Ascending aorta (tissue), 2 donors: ENCODE measurements at places on chromosomes 2 and 18. TPM values are rescaled to one million over a fixed set of nuclear protein-coding genes. Genes with fewer than 3 reads are reported as not detected.

The EN1 gene
- not detected for total RNA-seq

DNA sequence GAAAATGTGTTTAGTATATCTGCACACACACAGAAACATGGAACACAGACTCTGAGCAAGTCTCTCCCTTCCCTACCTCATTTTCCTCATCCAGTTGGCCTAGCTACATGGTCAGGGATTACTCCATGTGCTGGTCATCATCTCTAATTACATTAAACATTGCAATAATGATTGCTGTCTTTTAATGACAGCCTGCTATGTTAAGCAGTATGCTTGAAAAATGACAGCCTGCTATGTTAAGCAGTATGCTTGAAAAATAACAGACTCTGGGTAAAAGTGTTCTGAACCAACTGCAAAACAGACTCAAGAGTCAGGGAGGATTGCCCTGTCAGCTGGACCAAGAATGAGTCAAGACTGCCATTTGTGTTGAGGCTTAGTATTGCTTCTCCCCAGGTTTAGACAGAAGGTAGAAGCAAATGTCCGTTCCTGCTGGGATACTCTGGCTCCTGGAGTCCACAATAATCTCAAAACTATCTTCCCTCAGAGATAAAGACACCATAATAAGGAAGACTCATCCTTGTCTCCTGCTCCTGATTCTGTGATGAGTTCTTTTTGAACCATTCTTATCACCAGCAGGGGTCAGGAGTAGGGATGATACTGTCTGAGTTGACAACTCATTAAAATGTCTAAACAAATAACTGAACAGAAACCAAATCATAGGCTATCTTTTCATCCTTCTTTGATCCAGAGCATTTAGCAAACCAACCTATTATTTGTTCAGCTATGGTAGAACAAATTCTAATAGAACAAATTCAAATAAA is 57.7 kb downstream of the CCDC93 start:
- no peak overlapping the region for H3K27ac ChIP-seq
- DNase-seq: no peak
- H3K4me1 ChIP-seq: no peaks in the 10 kb centered on the region

GRCh38 chr18:62596145-62597005 is 73.5 kb downstream of the ZCCHC2 start:
- peaks cover 12% of the 10 kb centered on the region for H3K4me1 ChIP-seq
- H3K27me3 ChIP-seq: no peaks in the 10 kb centered on the region
- DNase-seq: no peak
- no peaks in the 10 kb centered on the region for H3K36me3 ChIP-seq

The C2orf78 gene
- total RNA-seq: not detected

GRCh38 chr2:54952978-54953456 is 97.2 kb downstream of the RTN4 start:
- H3K4me1 ChIP-seq: no peaks in the 10 kb centered on the region
- H3K36me3 ChIP-seq: no peaks in the 10 kb centered on the region
- H3K27me3 ChIP-seq: no peaks in the 10 kb centered on the region
- H3K4me3 ChIP-seq: no peak overlapping the region
- DNase-seq: no peak

The KCNS3 gene
- 6.7 TPM for total RNA-seq

GRCh38 chr2:48886919-48887318 is 131.4 kb upstream of the LHCGR start:
- H3K27me3 ChIP-seq: no peaks in the 10 kb centered on the region
- no peak overlapping the region for H3K27ac ChIP-seq
- H3K4me1 ChIP-seq: no peaks in the 10 kb centered on the region
- no peak for DNase-seq
- H3K4me3 ChIP-seq: no peak overlapping the region
- H3K36me3 ChIP-seq: no peaks in the 10 kb centered on the region

DNA sequence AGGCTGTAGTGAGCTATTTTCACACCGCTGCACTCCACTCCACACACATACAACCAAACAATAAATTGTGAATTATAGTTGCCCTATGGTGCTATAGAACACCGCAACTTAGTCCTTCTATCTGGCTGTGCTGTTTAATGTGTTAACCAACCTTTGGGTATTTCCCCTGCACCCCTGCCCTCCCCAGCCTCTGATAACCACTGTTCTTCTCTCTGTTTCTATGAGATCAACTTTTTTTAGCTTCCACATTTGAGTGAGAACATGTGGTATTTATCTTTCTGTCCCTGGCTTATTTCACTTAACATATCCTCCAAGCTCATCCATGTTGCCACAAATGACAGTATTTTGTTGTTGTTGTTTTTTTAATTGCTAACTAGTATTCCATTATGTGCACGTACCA is 32.5 kb downstream of the TET3 start:
- no peak overlapping the region for H3K4me3 ChIP-seq
- H3K27ac ChIP-seq: no peak overlapping the region
- DNase-seq: no peak
- H3K27me3 ChIP-seq: no peaks in the 10 kb centered on the region

GRCh38 chr2:61196671-61197070 is 34.7 kb downstream of the C2orf74 start:
- H3K27ac ChIP-seq: no peak overlapping the region
- peaks cover 7% of the 10 kb centered on the region for H3K4me1 ChIP-seq
- H3K36me3 ChIP-seq: peaks cover 51% of the 10 kb centered on the region
- no peak for DNase-seq
- no peak overlapping the region for H3K4me3 ChIP-seq
- no peaks in the 10 kb centered on the region for H3K27me3 ChIP-seq

DNA sequence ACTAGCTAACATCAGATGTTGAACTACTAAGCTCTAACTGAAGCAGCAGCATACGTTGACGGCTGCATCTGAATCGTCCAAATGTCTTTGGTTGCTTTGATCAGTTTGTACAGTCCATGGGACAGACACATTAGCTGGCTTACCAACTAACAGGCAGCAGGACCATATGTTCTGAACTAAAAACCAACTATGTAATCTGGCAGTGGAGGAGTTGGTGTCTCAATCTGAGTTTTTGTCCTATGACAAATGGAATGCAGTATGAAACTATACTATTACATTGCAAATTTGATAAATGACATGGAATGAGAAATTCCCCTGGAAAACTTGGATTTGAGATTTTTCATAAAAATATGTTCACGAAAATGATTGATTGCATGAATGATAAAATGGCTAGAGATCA is 79.5 kb downstream of the EPHA4 start:
- no peaks in the 10 kb centered on the region for H3K36me3 ChIP-seq
- no peak overlapping the region for H3K4me3 ChIP-seq
- H3K27me3 ChIP-seq: no peaks in the 10 kb centered on the region
- H3K4me1 ChIP-seq: no peaks in the 10 kb centered on the region
- H3K27ac ChIP-seq: no peak overlapping the region

- H3K4me1 ChIP-seq: no peaks in the 10 kb centered on the region
- no peak for DNase-seq
- peaks cover 6% of the 10 kb centered on the region for H3K36me3 ChIP-seq
- no peak overlapping the region for H3K4me3 ChIP-seq
- no peaks in the 10 kb centered on the region for H3K27me3 ChIP-seq
Observed at GRCh38 chr2:101828673-101829334, 131.3 kb downstream of the MAP4K4 start.

- no peaks in the 10 kb centered on the region for H3K27me3 ChIP-seq
- no peak for DNase-seq
- H3K36me3 ChIP-seq: peaks cover 42% of the 10 kb centered on the region
- H3K4me3 ChIP-seq: no peak overlapping the region
- H3K4me1 ChIP-seq: no peaks in the 10 kb centered on the region
- no peak overlapping the region for H3K27ac ChIP-seq
Observed at GRCh38 chr2:3446381-3446780, 66.9 kb downstream of the TRAPPC12 start.

- no peaks in the 10 kb centered on the region for H3K27me3 ChIP-seq
- DNase-seq: no peak
- H3K36me3 ChIP-seq: no peaks in the 10 kb centered on the region
- H3K4me3 ChIP-seq: no peak overlapping the region
Observed at GRCh38 chr2:240508832-240509545, 48.8 kb downstream of the ANKMY1 start.

GRCh38 chr2:177332026-177332991 is 60.3 kb upstream of the AGPS start:
- DNase-seq: no peak
- no peaks in the 10 kb centered on the region for H3K27me3 ChIP-seq
- H3K4me1 ChIP-seq: peaks cover 5% of the 10 kb centered on the region
- H3K27ac ChIP-seq: peak overlapping the region; percentile 39
- peak overlapping the region; percentile 33 for H3K4me3 ChIP-seq
- no peaks in the 10 kb centered on the region for H3K36me3 ChIP-seq

DNA sequence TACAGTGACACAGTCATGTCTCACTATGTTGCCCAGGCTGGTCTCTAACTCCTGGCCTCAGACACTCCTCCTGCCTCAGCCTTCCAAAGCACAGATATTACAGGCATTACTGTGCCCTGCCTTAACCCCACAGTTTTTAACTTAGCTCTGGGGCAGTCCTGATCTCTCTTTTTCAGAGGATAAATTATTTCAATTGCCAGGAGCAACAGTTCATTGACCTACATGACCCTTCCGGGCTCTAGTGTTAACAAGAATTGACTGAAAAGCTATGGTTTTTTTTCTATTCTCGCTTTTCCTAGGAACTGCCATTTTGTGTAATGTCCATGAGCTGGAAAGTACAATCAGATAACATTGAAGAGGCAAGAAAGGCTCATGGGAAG is 92.8 kb downstream of the HNRNPLL start:
- no peak for DNase-seq
- H3K27ac ChIP-seq: peak overlapping the region; percentile 66
- no peaks in the 10 kb centered on the region for H3K36me3 ChIP-seq
- H3K4me3 ChIP-seq: no peak overlapping the region
- H3K27me3 ChIP-seq: no peaks in the 10 kb centered on the region

DNA sequence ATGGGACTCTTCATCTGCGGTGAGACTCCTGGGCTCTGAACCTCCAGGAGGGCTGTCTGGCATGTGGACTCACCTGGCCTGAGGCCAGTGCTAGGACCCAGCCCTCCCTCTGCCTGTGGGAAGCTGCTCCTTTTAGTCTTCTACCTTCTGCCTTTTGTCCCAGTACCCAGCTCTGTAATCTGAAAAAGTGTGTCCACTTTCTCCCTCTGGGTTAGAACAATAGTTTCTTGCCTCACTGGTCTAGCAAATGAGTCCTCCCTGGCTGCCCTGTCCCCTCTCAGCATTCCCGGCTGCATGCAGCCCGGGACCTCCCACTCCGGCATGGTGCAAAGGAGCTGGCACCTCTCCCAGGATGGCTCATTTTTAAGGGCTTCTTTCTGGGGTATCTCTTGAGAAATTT is 25.9 kb downstream of the GKN2 start:
- H3K36me3 ChIP-seq: no peaks in the 10 kb centered on the region
- H3K4me1 ChIP-seq: no peaks in the 10 kb centered on the region
- no peak overlapping the region for H3K27ac ChIP-seq
- DNase-seq: no peak

The SLC9A2 gene
- total RNA-seq: not detected

DNA sequence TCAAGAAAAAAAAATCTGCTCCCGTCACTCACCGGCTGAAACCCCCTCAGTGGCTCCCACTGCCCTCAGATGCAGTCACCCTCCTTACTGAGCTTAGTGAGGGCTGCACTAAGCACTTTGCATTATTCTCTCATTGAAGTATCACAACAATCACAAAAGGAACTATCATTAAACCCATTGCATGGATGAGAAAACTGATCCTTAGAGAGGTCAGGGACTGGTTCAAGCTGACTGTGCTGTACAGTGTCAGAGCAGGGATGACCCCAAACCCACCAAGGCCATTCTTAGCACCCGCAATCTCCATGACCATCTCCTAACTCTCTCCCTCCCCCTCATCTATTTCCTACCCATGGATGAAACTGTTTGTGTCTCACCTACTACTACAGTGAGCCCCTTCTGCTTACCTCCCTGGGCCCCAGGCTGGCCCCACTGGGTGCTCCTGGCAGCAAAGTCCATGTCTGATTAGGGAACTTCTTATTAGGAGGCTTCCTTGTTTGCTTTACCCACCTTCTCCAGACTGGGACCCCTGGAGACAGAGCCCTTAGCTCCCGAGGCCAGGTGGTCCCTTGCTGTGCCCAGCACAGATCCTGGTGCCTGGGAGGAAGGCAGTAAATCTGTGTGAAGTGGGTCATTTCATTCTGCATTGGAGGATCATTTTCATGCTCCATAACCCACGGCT is 139.3 kb upstream of the ID2 start:
- peaks cover 10% of the 10 kb centered on the region for H3K4me1 ChIP-seq
- no peak overlapping the region for H3K4me3 ChIP-seq
- DNase-seq: no peak
- H3K36me3 ChIP-seq: no peaks in the 10 kb centered on the region
- H3K27me3 ChIP-seq: no peaks in the 10 kb centered on the region

GRCh38 chr18:33677891-33678290 is 99.9 kb downstream of the ASXL3 start:
- H3K27me3 ChIP-seq: no peaks in the 10 kb centered on the region
- no peak overlapping the region for H3K4me3 ChIP-seq
- no peaks in the 10 kb centered on the region for H3K4me1 ChIP-seq
- H3K36me3 ChIP-seq: no peaks in the 10 kb centered on the region
- H3K27ac ChIP-seq: no peak overlapping the region
- no peak for DNase-seq

The IL1RN gene
- total RNA-seq: not detected

DNA sequence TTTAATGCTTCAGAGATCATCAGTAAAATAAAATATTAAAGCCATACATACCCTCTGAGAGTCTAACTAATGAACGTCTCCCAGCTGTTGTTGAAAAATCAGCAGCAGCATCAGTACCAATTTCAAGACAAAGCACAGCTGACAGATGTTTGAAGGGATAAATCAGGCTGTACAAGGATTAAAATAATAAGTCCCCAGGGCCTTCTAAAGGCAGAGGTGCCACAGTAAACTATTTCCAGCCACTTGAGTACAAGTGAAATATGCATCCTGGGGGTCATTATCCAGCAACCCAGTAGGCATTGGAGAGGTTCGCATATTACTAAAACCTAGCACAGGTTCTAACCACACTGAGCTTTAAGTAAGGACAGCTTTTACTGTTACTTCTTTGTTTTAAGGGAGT is 76.9 kb downstream of the NXPH2 start:
- H3K36me3 ChIP-seq: no peaks in the 10 kb centered on the region
- H3K27ac ChIP-seq: no peak overlapping the region
- H3K4me3 ChIP-seq: no peak overlapping the region
- DNase-seq: no peak
- H3K27me3 ChIP-seq: no peaks in the 10 kb centered on the region

- H3K36me3 ChIP-seq: no peaks in the 10 kb centered on the region
- H3K4me1 ChIP-seq: no peaks in the 10 kb centered on the region
- no peak for DNase-seq
- H3K27ac ChIP-seq: no peak overlapping the region
- H3K4me3 ChIP-seq: no peak overlapping the region
- no peaks in the 10 kb centered on the region for H3K27me3 ChIP-seq
Observed at GRCh38 chr2:115491186-115491793, 1048.8 kb downstream of the DPP10 start.

DNA sequence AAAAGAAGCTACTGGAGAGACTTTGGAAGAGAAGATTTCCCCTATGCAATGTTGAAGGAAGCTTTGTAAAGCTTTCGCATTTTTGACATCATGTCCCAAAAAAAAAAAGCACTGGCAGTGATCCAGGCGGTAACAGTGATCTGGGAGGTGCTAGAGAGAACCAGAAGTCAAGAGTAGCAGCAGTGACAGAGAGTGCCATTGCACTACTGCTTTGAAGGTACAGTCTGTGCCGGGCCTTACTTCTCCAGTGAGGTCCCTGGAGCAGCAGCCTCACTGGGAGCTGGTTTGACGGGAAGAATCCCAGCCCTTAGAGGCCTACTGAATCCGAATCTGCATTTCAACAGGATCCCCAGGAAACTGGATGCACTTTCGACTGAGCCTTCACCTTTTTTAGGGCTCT is 50.9 kb upstream of the ATL2 start:
- no peak overlapping the region for H3K4me3 ChIP-seq
- H3K27me3 ChIP-seq: no peaks in the 10 kb centered on the region
- H3K27ac ChIP-seq: no peak overlapping the region
- H3K36me3 ChIP-seq: no peaks in the 10 kb centered on the region
- DNase-seq: no peak

The BOD1L2 gene
- total RNA-seq: not detected
